ENCODE measurements at places on chromosomes 1 and 21.

DNA sequence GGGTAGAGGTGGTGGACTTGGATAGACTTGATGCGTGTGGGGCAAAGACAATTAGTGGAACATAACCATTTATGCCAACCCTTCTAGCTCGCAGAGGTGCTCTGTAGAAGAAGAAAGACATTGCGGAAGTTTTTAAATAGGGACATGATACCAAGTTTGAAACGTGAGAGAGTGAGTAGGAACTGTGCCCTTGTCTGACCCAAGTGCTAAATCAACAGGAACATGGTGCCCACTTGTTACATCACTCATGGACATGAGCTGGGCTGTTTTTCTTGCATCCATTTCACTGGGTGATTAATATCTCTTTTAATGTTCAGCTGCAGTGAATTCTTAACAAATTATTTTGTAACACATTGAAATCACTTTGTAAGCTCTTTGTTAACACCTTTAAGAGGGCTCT is 408.1 kb upstream of the VAMP3 start:
- no peak for DNase-seq

GRCh38 chr21:31460980-31461379 is 116.9 kb upstream of the TIAM1 start:
- no peak for DNase-seq

GRCh38 chr1:235557495-235557894 is 53.2 kb upstream of the B3GALNT2 start:
- DNase-seq = no peak

- DNase-seq = no peak
Measured at GRCh38 chr1:197663162-197663953, 111.9 kb downstream of the DENND1B start.

- no peak for DNase-seq
Measured at GRCh38 chr1:178579562-178579961, 66.7 kb downstream of the TEX35 start.

- DNase-seq = no peak
Measured at GRCh38 chr1:34408011-34408410, 231.3 kb downstream of the C1orf94 start.

DNA sequence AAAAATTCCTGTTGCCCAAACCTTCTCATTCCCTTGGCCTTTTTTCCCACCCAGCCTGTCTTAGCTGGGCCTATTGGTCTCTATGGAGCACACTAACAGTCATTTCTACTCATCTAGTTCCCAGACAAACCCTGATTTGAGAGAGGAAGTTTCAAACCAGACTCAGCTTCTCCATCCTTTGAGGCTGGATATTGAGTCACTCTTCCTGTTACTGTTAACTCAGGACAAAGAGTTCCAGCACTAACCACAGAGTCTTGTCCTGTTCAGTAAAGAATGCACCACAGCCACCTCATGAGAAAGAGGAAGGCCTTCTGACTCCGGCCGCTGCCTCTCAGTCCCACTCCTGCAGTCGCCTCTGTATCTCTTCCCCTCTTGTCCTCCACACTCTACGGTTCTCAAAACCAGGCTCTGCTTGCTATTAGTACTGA is 137.8 kb downstream of the PTPRC start:
- DNase-seq = no peak

GRCh38 chr1:193183019-193183627 is 3.3 kb downstream of the B3GALT2 start:
- DNase-seq = peak; percentile 7
